Activated CD4-positive, CD25-positive, alpha-beta regulatory T cell treated with anti-CD3 and anti-CD28 coated beads, Interleukin-2, amount 50 U/mL, for 24 hours (primary cell): ENCODE measurements at places on chromosomes 6 and 20.

GRCh38 chr20:2230726-2231488 lies 64.9 kb upstream of the TGM3 start:
- ATAC-seq = no peak

DNA sequence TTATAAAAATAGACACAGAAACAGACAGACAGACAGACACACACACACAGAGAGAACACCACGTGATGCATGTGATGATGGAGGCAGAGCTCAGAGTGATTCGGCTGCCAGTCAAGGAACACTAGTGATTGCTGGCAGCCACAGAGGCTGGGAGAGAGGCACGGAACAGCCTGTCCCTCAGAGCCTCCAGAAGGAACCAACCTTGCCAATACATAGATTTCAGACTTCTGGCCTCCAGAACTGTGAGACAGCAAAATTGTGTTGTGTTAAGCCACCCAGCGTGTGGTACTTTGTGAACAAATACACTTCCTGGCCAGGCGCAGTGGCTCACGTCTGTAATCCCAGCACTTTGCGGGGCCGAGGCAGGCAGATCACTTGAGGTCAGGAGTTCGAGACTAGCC lies 9.5 kb upstream of the PARD6B start:
- ATAC-seq = no peak

GRCh38 chr20:56689852-56690485 lies 60.9 kb downstream of the TFAP2C start:
- ATAC-seq = no peak

GRCh38 chr6:132085731-132086130 lies 134.6 kb upstream of the CCN2 start:
- ATAC-seq = no peak

DNA sequence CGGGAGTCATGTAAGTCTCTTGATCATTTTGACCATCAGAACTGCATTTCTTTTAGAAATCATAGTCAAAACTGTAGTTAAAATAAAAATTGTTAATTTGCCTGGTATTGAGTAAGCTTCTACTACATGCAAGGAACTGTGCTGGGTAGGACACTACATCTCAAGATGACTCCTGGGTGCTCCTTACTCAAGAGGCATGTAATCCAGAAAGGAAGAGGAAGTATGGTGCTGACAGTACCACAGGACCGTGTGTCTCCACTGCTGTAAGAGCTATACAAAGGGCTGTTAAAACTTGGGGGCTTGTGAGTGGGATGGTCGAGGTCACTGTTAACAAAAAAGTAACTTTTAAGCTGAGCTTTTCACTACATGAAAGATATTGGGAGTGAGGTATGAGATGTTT lies 508.3 kb upstream of the SOX4 start:
- ATAC-seq = no peak

GRCh38 chr20:22408521-22409402 lies 175.6 kb downstream of the FOXA2 start:
- no peak for ATAC-seq

DNA sequence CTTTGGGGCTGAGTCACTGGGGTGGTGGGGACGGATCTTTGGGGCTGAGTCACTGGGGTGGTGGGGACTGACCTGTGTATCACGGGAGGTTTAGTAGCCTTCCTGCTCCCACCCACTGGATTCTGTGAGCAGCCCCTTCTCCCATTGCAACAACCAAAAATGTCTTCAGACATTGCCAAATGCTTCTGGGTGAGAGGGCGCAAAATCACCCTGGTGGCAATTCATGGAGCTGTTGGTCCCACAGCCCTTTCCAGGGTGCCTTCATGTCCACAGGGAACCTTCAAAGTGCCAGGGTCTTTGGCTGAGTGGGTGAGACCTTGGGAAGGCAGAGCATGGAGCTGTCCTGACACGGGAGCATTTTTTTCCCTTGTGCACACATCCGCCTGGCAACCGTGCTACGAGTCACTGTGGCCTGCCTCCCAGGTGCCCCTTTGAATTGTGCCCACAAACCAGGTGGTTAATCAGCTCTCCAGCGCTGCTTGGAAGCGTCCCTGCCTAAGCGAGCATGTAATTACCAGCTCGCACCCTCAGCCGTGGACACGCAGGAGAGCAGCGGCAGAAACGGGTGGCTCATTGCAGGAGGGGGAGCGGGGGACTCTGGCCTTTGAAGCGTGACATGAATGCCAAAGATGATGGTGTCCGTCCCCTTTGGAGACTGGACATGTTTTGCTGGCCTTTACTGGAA lies 27.4 kb upstream of the APCDD1L start:
- ATAC-seq = peak; percentile 50

- no peak for ATAC-seq
Observed at GRCh38 chr6:10554826-10555225, 33.7 kb downstream of the GCNT2 start.

- no peak for ATAC-seq
Observed at GRCh38 chr6:20647585-20647984, 113.3 kb downstream of the CDKAL1 start.

DNA sequence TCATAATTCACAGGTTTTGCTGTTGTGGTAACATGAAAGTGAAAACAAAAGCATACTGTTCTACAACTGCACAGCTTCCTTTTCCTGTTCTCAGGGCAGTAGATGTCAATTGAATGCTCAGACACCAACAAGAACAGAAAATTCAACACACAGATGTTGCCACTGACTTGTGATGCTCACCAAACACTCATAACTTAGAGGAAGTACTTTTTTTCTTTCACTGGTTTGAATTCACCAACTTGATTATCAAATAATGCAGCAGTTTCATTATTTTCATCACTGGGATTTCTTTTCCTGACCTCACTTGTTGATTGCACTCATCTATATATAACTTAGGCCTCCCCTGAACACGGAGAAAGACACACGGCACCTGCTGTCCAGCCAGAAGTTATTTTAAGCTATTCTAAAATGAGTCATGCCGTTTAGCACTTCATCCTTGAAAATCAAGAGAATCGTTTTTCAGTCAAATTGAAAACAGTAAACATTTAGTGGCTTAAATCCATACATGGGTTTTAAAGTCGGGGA lies 949 bp downstream of the TXLNB start:
- ATAC-seq = peak; percentile 45

GRCh38 chr6:169589699-169590257 lies 112.1 kb downstream of the WDR27 start:
- peak; percentile 97 for ATAC-seq

GRCh38 chr6:112802144-112802543 lies 455.0 kb downstream of the RFPL4B start:
- ATAC-seq = no peak

GRCh38 chr6:154824076-154824475 lies 90.9 kb downstream of the SCAF8 start:
- ATAC-seq = no peak

DNA sequence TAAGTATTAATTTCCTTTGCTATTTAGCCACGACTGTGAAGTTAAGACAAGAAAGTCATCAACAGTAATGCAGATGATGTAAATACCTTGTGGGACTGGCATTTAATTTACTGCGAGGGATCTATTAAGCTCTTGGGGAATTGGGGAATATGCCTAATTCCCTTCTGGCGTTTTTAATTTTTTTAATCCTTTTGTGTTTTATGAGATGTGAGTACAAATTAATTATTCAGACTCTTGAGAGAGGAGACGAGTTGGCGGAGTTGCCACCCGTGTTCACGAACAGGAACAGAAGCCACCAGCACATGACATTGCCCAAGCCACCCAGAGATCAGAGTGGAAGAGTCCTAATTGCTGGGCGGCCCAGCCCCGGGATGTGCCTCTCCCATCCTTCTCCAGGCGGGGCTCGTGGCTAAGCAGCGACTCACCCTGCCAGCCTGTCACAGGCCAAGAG lies 533 bp upstream of the CRYBG1 start:
- no peak for ATAC-seq

GRCh38 chr6:96878143-96878542 lies 19.5 kb downstream of the NDUFAF4 start:
- no peak for ATAC-seq

DNA sequence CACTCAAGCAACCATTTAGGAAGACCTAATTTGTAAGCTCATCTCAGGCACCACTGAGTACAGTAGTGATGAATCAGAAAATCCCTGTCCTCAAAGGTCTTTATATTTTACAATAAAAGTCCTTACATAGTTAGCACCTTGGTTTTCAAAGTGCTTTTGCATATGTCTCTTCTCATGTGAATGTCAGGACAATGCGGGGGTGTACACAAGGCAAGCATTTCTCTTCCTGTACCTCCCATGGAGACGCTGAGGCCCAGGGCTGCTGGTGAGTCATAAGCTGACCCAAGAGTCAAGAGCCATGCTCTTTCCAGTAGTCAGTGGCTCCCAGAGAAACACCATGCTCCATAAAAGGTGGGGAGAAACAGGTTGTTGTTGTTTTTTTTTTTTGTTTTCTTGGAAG lies 174.0 kb downstream of the GJA10 start:
- peak; percentile 45 for ATAC-seq

- ATAC-seq = no peak
Observed at GRCh38 chr20:23032056-23032749, 2.9 kb upstream of the SSTR4 start.

DNA sequence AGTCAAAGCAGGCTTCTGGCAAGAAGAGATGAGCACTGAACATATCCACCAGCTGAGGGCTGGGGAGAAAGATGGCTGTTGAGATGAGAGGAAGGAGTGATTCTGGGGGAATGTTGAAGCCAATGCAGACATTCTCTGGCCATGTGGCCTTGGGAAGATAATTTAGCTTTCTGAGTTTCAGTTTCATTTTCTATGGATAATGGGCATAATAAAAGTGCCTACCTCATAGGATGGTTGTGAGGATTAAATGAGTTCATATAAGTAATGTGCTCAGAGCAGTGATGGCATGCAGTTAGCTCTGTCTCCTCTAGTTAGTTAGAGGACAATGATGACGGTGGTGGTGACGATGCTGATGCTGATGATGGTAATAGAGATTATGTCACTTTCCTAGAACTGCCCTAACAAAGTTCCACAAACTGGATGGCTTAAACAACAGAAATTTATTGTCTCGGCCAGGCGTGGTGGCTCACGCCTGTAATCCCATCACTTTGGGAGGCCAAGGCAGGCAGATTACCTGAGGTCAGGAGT lies 18.5 kb upstream of the KCNK5 start:
- no peak for ATAC-seq

DNA sequence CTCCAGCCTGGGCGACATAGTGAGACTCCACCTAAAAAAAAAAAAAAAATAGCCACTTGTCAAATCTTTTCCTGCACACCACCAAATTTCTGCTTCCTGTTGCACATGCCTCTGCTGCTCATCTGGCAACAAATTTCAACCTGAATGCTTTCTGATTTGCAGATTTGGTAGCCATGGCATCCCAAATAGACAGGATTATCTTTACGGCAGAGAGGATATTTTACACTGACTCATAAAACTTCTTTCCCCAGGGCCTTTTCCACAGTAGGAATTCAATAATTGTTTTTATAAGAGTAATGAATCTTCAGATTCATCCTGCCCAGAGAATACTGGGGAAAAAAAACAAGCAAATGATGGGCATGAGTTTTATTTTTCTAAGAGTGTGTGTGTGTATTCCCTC lies 264.6 kb downstream of the FRK start:
- ATAC-seq = no peak

- no peak for ATAC-seq
Observed at GRCh38 chr20:40144581-40144980, 544.5 kb downstream of the MAFB start.

DNA sequence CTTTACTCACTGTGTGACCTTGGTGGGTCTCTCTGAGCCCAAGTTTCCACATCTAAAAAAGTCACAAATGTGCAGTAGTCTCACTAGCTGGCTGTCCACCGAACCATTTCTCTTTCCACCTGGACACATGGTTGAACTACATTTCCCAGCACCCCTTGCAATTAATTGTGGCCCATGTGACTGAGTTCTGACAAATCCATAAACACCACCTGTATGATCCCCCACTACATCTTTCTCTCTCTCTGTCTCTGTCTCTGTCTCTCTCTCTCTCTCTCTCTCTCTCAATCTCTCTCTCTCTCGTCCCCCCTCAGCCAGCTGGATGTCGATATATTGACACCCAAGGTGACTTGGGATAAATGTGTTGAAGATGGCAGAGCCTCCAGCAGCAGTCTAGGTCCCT lies 42.8 kb downstream of the SNHG17 start:
- ATAC-seq = no peak
